ENCODE measurements at places on chromosomes 2 and 18.

DNA sequence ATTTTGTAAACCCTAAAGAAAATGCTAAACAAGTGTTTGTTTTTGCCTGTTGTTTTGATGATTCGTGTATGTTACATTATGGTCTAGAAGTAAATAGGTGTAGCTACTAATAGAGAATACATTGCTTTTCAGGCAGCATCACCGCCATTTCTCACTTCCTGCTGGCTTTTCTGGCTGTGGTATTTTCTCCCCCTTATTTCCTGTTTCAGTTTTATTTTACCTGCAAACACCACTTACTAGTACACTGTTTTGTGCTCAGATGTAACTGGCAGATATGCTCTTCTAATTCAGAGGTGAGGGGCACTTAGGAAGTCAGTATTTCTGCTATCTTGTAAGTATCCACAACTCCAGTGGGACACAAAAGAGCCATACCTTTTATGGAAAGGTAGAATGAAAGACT lies 38.1 kb upstream of the SLC3A1 start:
- no peak for DNase-seq

GRCh38 chr18:80213182-80213581 lies 34.1 kb downstream of the PARD6G start:
- no peak for DNase-seq

GRCh38 chr2:11914455-11914854 lies 168.0 kb downstream of the LPIN1 start:
- no peak for DNase-seq

DNA sequence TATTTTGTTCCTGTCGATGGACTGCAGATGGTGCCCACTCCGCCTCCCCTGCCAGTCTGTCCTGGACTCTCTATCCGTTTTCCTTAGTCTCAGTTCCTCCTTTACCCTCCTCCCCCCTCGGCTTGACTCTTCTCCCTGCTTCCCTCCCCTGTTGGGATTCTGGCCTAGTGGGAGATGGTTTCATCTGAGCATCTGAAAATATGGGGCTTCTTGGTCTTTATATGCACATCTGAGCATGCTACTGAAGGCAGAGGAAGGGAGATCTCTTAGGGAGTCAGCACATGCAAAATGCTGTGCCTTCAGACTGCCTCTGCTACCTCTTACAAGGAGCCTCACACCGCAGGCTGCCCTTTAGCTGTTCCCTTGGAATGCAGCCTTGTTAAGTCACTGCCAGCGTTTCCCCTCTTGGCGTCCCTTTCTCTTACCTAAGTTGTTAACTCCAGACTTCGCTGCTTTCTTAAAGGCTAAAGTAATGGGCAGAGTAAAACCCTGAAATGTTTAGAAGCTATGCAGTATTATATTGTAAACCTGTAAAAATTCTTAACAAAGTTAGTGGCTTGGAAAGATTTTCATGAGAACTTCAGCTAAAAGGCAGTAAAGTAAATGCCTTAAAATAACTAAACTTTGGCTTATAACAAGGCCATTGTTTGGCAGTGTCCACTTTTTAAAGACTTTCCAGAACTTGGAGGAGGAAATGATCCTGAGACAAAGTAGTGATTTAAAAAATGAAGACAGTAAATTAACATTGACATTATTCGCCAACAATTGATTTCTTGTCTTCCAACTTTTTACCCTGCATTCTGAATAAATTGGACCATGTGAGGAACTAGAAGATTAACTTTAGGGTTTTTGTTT lies 49.8 kb downstream of the LDLRAD4 start:
- no peak for DNase-seq

DNA sequence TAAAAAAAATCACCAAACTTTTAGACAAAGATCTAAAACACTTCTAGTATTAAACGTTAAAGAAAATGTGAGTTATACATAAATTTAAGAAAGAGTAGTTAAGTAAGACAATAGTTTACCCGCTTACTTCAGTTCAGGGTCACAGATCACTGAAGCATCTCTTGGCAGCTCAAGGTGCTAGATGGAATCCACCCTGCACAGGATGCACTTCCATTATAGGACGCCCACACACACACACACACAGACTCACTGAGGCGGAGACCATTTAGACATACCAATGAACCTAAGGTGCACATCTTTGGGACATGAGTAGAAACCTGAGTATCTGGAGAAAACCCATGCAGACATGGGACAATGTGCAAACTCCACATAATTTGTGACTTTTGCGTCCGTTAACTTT lies 630.6 kb upstream of the ZNF804A start:
- no peak for DNase-seq

Measured in H54 (cell line).